ENCODE measurements at places on chromosomes 6 and 20.

DNA sequence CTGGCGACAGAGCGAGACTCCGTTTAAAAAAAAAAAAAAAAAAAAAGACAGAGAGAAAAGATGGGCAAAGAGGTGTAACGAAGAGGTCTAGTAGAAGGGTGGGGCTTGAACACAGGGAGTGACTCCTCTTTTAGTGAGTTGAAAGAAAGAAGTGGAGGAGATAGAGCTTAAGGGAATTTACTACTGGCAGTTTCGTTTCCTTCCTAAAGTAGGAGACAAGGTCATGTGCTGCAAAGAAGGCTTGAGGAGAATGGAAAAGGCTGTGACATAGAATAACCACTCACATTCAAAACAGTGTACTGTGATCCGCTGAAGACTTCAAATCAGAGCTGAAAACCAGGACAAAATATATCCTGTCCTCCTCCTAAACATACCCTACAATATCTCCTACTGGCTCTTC is 63.8 kb upstream of the EIF2S2 start:
- no peak for DNase-seq

DNA sequence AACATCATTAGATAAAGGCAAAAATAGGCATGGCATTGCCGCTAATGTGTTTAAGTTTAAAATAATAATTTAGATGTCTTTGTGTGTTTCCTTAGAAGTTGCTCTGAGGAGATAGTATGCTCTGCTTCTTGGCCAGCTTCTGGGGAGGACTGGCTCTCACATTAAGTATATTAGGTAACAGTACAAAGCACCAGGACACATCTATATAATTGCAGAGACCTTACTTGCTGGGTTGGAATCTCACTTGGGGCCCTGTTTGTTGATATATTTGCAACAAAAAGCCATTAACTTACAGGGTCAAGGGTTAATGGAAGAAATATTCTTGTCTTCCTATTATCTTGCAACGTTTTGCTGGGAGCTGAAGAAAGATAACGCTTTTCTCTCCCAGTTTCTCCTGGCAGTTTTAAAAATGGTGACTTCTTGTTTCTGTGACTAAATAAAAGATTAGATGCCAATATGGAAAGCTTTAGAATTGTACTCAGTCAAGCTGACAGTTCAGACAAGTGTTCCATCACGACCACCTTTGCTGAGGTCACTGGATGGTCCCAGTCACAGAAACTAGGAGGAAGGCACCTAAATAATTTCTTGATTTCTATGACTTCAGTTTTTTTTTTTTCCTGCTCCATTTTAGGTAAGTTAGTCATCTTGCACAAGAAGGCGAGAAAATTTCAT is 462.3 kb upstream of the FLRT3 start:
- no peak for DNase-seq

DNA sequence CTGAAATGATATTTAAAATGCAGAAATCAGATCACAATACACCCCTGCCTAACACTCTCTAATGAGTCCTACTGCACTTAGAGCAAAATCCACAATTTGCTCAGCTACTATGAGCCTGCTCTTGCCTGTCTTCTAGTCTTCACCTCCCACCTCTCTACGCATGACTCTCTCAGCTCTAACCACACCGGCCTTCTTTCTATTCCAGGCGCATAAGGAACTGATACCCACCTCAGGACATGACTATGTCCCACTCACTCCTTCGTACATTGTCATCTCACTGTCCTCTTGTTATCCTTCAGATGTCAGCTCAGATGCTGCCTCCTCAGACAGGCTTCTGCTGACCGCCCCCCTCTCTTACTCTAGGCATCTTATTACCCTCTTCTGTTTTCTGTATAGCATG is 201.0 kb upstream of the FLRT3 start:
- DNase-seq: no peak

DNA sequence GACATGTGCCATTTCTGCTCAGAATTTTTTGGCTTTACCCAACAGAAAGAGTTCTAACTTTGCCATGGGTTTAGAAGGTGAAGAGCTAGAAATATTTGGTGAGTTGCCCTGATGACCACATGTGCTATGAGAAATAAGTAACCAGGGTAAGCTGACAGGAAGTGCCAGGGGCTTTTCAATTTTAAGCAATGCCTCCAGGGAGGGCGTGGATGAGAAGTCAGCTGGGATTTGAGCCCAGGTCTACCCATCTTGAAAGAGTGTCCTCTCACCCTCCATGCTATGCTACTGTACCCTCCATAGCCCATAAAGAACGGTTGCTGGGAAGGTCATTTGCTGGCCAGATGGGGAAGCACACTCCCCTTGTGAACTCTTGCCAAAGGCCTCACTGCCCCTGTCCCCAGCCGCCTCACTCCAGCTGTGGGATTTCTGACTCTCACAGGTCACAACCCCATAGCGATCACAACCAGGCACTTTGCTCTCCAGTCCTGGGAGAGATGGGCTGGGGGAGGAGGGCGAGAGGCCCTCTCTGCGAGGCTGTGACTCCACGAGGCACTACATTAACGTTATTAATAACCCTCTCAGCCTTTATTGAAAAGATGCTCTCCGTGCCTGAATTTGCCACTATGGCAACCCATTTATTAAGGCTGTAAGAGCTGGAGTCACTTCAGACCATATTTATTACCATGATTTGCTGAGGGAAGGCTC is 291.1 kb downstream of the DHX35 start:
- no peak for DNase-seq

DNA sequence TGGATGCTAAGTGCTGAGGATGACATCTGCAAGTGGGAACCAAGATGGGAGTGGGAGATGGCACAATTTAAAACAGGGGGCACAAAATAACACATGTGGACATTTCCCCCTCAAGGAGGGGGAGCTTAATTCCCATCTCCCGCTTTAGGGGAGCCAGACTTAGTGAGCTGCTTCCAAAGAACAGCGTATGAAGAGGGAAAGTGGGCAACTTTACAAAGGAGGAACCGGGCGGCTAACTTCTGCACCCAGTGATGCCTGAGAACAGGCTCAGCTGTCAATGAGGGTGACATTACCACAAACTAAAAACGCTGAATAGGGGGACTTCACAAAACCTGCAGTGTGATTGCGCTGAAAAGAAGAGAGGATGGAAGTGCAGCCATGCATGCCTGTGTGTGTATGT is 95.5 kb upstream of the NXT1 start:
- no peak for DNase-seq

DNA sequence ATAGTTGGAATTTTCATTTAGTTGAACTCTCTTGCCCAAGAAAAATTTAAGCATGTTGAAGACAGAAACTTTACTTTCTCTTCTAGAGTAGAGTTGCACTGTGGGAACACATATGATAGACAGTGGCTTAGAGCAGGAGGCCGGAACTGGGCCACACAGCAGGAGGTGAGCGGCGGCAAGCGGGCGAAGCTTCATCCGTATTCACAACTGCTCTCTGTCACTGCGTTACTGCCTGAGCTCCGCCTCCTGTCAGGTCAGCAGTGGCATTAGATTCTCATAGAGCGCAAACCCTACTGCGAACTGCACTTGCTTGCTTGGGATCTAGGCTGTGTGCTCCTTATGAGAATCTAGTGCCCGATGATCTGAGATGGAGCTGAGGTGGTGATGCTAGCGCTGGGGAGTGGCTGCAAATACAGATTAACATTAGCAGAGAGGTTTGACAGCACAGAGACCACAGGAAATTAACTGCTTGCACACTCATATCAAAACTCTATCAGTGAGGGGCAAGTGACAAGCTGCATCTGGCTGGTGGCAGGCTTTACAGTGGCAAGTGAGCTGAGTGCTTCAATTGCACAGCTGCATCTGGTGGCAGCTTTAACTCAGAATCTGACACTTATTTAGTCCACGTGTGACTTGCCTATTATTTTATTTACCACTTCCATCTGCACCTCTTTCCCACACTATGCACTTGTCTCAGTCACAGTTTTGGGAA is 174.9 kb upstream of the C6orf118 start:
- DNase-seq: no peak

DNA sequence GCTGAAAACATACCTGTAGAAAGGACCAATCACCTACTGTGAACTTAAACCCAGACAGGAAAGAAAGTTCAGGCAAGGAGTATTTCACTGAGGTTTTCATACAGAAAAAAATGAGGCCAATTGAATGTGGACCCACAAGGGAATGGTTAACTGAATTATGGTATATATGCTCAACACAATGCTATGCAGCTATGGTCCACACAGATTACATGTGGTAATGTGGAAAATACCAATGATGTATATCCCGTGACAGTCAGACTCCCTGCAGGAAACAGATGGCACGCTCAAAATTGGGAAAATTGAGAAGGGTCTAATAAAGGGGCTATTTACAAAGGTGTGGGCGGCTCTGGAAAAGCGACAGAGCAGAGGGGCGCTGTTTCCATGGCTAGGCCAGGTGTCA is 47.1 kb upstream of the PIM1 start:
- no peak for DNase-seq

Data from omental fat pad (tissue), 4 donors.